ENCODE measurements at places on chromosomes 2 and 18.

GRCh38 chr18:48850822-48851598, 99.8 kb downstream of the SMAD7 start:
- DNase-seq: no peak

DNA sequence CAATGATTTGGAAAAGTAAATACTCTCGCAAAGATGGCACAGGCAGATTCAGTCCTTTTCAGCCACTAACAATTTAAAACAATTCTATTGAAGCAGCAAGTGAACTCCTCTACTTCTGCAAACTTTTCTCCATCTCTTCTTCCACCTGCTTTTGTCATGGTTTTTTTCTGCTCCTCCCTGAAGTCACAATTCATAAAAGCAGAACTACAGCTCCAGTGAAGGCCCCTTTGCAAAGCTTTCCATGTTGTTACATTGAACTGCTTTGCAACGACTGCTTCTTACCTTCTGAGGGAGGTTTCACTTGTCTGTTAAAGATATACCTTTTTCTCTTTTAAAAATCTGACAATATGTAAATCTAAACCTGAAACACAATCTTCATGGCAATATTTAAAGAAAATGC, 3.7 kb upstream of the SERTAD2 start:
- DNase-seq: no peak

DNA sequence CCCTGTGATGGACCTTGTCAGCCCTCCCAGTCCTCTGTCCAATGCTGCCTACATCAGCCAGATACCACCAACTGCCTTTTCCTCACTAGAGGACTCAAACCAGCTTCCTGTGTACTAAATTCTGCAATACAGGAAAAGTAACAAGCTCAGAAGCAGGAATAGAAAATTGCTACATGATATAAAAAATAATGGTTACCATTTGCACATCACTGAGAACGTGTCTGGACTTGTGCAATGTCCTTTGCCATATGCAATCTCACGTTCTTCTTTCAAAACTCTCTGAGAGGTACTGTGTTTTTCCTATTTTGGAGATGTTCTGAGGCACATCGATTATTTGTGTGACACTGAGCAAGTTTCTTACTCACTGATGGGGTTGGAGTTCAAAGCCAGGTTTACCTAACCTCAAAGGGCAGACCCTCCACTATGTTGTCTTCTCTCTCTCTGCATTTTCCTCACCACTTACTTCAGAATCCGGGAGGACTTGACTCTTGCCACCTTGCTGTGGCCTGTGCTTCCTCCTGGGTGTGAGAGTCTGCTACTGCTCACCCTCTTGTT, 12.1 kb downstream of the UPP2 start:
- DNase-seq: no peak

DNA sequence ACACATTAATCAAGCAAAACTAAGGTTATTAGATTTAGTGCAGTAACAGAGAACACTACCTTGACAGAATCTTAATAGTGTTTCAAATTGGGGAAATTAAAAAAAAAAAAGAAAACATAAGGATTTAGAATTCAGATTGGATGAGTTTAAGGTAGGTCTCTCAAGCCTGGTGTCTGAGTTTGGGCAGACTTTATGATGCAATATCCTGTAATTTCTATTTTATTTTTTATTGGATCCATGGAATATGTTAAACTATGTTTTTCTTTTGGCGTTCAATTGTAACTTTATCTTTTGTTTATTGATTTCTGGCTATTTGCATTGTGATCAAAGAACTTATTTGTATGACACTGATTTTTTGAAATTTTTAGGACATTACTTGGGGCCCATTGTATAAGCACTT, 394.1 kb upstream of the NETO1 start:
- no peak for DNase-seq

- no peak for DNase-seq
Observed at GRCh38 chr2:60104514-60105505, 448.6 kb downstream of the BCL11A start.

- DNase-seq: no peak
Observed at GRCh38 chr2:67075530-67076238, 321.4 kb upstream of the ETAA1 start.

- DNase-seq: no peak
Observed at GRCh38 chr2:134670955-134671354, 47.8 kb downstream of the TMEM163 start.

DNA sequence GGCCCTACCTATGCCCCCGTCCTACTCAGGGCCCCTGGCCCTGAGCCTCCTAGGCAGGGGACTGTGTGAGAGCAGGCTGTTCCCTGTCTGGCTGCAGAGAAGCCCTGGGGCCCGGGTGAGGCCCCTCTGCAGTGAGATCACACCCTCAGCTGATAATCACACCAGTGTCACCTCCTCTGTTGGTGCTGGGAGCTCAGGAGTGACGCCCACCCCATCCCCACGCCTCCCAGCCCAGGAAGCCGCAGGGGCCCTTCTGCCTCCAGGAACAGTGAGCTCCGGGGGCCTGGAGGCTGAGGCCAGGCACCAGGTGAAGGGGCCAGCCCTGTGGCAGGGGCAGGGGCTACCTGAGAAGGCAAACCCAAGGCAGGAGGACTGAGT, 20.0 kb downstream of the KCNIP3 start:
- DNase-seq: no peak

- no peak for DNase-seq
Observed at GRCh38 chr2:27202854-27203253, 9.0 kb upstream of the ATRAID start.

DNA sequence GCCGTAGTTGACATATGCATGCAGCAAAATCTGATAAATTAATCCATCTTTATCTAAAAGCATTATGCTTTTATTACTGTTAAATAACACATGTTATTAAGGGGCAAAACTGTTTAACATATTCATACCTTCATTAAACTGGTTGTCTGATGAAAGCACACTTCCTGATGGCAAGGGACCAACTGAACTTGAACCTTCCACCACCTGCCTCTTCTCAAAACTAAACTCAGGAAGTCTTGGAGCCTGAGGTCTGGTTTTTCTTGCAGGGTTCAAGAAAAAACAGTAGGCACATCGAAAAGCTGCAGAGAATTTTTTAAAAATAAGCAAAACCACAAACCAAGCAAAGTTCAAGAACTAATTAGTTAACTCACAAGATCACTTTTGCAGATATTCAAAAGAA, 64.9 kb downstream of the LNPK start:
- no peak for DNase-seq

- DNase-seq: no peak
Observed at GRCh38 chr18:11327391-11328009, 178.1 kb upstream of the PIEZO2 start.

DNA sequence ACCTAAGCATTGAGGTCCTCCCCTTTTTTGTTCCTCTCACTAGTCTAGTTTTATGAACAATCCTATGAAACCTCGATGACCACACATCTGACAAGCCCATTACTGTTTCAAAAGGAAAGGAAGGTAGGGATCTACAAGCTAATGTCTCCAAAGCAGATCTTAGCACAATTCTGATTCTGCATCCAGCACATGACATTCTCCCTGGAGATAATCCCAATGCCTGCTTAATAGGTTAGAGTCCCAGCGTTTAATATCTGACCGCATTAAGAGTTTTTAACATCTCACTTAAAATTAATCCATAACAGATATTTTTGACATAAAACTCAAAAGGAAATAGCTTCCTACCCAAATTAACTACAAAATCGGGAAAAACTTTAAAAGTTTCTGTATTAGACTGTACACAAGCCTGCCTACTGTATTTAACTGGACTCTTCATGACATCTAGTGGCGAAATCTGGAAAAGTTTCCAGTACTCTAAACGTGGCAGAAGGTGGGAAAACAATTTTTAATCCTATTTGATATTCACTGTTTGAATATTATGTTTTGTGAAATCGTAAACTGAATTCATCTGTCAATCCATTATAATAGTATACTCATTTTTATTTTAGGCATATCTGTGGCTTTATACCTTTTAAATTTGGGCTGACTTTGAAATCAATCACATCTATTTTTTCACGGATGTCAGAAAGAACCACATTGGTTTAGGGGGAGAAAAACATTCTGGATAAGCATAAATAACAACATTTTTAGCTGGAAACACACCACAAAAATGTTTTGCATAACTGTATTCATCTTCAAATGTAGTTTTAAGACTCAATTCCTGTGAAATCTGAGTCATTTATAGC, 62.4 kb downstream of the TXNL1 start:
- no peak for DNase-seq

- DNase-seq: no peak
Observed at GRCh38 chr2:21650569-21650968, 526.8 kb downstream of the TDRD15 start.

DNA sequence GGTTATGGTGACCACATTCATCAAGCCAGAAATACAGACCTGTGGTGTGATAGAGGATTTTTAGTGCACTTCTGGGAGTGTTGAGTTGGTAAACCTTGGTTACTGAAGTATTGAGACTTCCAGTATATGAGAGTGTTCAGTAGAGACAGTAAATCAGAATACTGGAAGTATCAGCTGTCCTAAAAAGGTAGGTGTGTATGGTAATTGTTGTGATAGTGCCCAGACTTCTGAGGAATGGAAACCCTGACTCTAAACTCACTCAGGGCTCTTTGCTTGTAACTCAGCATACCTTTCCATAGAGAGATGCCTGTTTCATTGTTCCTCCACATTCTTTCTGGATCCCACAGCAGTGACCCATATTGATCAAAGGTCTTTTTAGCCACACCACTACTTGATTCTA, 217.1 kb downstream of the SETBP1 start:
- DNase-seq: no peak

GRCh38 chr2:236775511-236775910, 205.9 kb downstream of the ACKR3 start:
- DNase-seq: no peak

- DNase-seq: no peak
Observed at GRCh38 chr2:183232161-183232865, 108.1 kb downstream of the NUP35 start.

DNA sequence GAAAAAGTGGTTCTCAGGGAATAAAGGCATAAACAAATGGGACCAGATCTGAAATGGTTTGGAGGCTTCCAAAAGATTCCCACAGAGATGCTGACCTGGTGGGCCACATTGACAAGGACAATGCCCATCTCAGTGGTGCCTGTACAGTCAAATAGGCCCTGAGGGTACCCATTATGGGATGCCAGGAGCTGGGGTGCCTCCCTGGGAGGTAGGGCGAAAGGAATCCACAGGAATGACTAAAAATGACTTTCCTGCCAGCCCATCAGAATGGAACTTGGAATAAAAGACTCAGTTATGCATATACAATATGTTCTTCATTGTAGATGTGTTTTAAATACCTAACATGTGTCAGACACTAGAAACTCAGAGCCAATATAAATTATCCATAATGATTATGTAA, 248.5 kb downstream of the RNF144A start:
- DNase-seq: no peak

All from vagina (tissue), 2 donors.